ENCODE measurements at places on chromosomes 16 and 17. TPM values are rescaled to one million over a fixed set of nuclear protein-coding genes. Genes with fewer than 3 reads are reported as not detected.

The SLC5A11 gene
- 0.22 TPM for total RNA-seq

The SOX15 gene
- total RNA-seq = not detected

The GPR179 gene
- total RNA-seq = 0.08 TPM

The CBX2 gene
- 2.8 TPM for total RNA-seq

The ZFHX3 gene
- 10.5 TPM for total RNA-seq

The KRTAP4-1 gene
- not detected for total RNA-seq

The CCL4 gene
- total RNA-seq = 1.4 TPM

The ADAP2 gene
- 3.6 TPM for total RNA-seq

The MEOX1 gene
- 1.2 TPM for total RNA-seq

The NTN1 gene
- 4.3 TPM for total RNA-seq
